ENCODE measurements at places on chromosomes 7 and 10. TPM values are rescaled to one million over a fixed set of nuclear protein-coding genes. Genes with fewer than 3 reads are reported as not detected.

PNLIPRP3 gene
- total RNA-seq: 0.29 TPM

WASL gene
- total RNA-seq: 30.4 TPM

DNA sequence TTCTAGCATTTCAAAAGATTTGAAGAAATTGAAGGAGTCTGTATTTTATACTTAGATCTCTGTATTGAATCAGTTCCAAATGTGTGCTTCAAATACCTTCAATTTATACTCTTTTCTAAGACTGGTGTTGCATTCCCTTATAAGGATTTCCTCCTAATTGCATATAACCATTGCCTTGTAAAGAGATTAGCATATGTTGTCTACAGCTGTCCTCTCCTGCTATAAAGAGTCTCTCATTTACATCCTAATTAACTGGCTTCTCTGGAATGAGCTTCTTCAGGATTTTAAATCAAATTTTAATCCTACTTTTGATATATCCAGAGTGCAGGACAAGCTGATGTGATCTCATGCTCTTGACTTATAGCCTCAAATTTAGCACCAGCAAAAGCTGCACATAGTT is 957.3 kb downstream of the XPNPEP1 start:
- DNase-seq: no peak

DNA sequence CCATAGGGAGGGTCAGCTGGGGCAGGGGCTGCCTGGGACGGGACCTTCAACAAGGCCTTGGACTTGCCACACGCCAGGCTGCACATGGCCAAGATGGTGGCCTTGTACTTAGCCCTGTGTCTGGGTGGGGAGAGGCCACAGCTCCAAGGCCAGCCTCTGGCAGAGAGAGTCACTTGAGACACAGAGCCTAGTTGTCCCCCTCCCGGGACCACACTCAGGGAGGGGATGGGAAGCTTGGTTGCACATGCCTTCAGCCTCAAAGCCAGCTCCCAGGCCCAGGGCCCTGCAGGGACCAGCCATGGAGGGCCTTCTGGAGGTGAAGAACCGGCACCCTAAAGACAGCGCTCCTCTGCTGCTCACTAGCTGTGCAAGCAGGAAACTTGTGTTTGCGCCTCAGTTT is 16.7 kb downstream of the MMRN2 start:
- no peak for DNase-seq

DNA sequence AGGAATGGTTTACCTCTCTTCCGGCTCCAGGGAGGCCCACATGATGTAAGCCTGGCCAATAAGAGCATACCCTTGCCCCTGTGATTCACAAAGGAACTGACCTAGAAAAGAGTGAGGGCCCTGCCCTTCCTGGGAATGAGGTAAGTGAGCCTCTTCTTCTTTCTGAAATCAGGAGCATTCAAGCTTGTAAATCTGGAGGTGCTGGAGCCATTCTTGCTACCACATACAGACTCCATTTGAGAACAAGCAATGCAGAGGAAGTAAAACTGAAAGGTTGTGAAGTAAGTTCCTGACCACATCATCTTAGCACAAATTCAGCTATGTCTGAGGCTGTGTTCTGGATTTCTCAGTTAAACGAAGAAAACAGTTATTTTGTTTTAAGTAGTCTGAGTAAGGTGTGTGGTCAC is 132.2 kb downstream of the CD36 start:
- DNase-seq: no peak

GRCh38 chr10:99733366-99733765 is 1.3 kb downstream of the CUTC start:
- peak; percentile 25 for DNase-seq

DNA sequence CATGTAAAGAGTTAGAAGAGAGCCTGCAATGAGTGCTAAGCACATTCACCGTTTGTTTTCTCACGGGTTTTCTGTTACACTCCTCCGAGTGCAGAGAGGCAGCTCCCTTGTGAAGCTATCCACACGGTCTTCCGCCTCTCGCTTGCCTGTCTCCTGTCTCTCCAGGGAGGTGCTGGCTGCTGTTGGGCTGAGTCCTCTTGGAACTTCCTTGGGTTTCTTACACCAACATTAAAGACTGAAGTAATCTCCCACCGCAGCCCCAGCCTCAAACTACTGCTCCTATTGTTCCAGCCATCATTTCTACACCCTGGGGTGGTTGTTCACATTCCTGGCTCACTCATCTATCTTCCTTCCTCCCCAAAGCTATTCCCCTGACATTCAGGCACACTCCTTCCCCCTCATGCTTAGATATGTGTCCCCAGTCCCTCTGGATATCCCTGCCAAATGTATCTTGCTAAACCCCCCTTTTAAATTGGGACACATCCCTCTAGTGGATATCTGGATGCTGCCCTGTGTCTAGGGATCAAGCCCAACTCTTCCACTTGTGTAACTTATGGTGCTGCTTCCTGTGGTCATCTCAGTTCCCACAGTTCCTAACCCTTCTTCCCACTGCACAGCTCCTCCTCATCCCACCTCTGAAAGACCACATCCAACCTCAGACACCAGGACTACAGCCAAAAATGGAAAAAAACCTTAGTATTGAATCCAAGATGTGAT is 14.1 kb downstream of the ESYT2 start:
- no peak for DNase-seq

DNA sequence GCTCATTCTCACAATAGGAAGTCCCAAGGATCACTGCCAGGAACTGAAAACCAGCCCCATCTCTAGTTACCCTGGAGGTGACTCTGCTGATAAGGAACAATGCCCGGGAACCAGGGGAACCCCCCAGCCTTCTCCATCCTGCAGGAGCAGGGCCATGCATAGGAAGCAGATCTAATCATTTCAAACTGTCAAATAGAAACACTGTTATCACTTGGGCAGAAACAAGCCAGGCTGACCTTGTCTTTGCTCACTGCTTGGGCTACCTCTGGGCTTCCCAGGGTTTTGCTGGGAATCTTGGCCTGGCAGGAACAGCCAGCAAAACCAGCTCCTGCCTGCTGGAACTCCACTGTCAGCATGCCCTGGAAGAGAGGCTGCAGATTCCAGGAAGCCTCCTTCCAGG is 114.1 kb downstream of the RNF216 start:
- DNase-seq: no peak

DNA sequence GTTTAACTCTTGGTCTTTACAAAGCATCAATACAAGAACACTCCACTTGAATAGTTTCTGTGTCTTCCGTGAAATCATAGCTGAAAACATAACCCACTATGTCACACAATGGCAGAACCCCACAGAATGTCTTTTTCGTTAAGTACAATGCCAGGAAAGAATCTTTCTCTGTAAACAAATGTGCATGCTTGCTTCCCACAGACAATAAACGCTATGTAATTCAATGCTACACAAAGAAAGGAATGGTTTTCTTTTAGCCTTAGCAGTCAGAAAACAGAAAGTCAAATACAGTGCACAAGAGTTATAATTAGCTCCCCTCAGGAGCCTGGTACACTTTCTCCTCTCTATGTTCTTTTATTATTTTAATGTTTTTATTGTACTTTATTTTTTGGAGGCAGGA is 186.1 kb downstream of the SRPK2 start:
- no peak for DNase-seq

DNA sequence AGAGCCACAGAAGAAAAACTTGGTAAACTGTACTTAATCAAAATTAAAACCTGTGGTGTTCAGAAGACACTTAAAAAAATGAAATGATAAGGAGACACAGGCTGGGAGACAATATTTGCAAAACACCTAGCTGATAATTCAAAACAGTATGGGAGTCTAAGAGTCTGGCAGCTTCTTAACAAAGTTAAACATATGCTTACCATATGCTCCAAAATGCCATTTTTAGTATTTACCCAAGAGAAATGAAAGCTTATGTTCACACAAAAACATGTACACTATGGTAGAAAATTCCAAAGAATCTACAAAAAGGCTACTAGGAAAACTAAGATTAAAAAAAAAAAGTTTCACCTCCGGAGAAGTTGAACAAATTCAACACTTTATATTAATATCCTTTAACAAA is 48.6 kb downstream of the ITGB1 start:
- DNase-seq: no peak

GRCh38 chr7:65910237-65910636 is 37.4 kb downstream of the VKORC1L1 start:
- DNase-seq: peak; percentile 41
